ENCODE measurements at places on chromosomes 5 and 9.

GRCh38 chr9:106557996-106558667 is 304.8 kb upstream of the ZNF462 start:
- DNase-seq, result no peak

DNA sequence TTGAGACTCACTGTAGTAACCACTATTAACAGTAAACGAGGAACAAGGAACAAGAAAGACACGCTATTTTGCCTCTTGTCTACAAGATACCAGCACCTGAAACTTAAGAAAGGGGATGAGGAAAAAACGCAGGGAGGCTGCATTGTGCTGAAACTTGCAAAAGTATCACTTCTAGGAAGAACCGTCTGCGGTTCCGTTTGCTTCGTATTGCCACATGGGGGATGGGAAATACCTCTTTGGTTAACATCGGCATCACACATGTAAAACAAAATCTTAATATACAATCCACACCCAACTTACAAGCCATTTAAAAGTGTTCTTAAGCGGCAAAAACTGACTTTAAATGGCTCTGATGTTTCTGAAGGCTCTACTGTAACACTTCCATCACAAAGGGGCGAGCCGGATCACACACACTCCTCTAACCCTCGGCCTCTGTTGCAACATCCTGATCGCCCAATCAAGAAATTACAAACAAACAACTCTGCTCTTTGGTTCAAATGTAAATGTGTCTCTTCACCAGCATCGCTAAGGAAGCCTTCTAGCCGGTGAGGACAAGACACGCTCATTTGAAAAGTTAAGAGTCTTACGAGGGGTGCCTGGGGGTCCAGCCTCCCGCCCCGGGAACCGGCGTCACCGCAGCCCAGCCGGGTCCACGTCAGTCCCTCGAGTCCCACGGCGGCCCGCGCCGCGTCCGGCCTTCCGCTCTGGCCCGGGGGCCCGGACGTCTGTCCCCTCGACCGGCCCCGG is 621 bp downstream of the SEC16A start:
- DNase-seq, result peak; percentile 19

GRCh38 chr9:134985451-134985850 is 67.7 kb upstream of the FCN1 start:
- no peak for DNase-seq

DNA sequence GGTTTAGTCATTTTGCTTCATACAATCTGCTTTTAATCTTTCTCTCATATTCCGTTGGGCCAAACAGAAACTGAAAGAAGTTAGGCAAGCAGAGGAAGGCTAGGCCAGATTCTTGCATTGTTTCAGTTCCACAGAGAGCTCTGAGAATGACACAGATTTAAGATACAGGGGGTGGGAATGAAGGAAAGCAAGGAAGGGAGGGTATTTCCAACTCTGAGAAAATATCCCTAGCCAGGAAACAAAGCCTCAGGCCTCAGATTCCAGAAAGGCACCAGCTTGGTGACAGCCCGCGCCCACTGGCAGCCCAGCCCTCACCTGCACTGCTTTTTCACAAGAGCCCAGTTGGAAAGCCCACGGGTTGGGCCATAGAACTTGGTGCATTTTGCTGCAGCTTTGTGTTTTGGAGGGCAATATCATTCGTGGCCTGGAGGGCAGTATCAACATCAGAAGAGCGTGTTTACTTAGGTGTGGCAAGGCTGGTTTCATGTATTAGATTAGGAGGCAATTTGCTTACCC is 63.5 kb downstream of the ENC1 start:
- no peak for DNase-seq

DNA sequence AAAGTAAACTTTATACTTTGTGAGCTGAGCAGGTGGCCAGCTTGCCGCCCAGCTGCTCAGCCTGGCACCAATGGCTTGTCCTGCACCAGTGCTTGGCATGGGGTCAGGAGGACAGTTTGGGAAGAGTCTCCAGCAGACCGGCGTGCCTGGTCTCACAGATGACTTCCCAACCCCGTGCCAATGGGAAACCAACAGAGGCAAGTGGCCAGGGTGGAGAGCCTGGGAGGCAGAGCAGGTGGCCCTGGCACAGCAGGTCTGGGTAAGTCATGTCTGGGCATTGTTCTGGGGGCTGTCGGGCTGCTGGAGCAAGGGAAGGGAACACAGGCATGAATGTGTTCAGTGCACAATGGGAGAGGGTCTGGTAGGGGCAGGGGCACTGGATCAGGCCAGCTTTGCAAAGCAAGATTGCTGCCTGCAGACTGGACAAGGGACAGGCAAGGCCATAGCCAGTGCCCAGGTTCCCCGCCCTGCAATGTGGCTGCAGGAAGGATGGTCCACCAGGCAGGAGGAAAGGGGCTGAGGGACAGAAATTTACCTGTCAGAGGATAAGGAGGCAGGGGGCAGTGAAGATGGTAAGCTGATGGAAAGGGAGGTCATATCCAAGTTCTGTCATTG is 76.2 kb upstream of the ALDH1B1 start:
- DNase-seq, result peak; percentile 89

GRCh38 chr9:89458768-89459496 is 39.0 kb downstream of the SEMA4D start:
- DNase-seq, result no peak

DNA sequence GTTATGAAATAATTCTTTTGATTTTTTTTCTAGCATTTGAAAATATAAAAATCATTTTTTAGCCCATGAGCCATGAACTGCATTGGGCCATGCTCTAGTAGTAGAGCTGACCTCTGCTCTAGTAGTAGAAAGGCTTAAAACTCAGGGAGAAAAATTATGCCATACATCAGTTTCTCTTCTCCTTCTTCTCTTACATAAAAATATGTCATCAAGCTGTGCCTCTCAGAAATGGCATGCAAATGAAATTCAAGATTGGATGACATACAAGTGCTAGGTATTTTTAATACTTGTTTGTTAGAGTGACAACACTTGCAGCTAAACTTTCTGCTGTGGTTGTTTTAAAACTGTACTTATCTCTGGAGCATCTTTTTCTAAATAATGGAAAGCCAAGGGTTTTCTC is 42.1 kb upstream of the TMOD1 start:
- DNase-seq, result no peak

DNA sequence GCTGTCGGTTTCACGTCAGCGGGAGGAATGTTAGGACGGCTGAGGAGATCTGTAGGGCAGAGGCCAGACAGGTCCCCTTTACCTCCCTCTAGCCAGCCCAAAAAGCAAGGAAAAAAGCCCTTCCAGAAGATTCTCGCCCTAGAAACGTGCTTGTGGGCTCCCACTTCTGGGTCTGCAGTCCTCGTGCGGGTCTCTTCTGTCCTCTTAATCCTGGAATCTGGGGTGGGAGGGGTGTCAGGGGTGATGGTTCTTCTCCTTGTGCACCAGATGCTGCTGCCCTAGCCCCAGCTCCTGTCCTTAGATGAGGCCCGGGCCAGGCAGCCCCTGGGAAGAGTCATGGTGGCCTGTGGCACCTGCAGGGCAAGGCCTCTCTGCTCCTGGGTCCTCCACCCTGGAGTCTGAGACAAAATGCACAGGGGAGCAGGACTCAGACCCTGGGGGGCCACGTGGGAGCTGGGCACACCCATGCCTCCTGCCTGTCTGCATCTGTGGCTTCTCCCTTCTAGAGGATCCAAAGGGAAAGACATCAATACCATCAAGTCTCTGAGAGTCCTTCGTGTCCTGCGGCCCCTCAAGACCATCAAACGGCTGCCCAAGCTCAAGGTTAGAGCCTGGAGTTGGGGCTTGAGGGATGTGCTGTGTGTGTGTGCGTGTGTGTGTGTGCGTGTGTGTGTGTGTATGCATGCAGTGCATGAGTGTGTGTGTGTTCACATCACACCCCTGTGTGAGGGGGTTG is 174.2 kb downstream of the CACNA1B start:
- DNase-seq, result no peak

GRCh38 chr9:3507395-3508077 is 18.3 kb downstream of the RFX3 start:
- no peak for DNase-seq

DNA sequence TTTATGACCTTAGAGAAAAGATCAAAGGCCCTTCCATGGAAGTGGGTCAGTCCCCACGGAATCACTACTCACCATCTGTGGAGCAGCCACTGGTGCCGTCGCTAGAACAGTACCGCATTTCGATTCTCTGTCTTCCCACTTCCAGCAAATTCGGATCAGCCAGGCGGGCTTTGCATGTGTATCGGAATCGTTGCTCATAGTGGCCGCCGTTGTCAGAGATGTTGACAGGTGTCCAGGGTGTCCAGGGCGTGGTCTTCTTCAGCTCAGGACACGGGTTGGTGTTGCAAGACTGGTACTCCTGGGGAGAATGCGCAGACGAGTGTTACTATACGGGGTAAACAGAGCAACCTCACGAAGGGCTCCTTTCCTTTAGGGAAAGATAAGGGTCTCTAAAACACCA is 479.5 kb downstream of the SEMA5A start:
- DNase-seq, result no peak

- no peak for DNase-seq
Measured at GRCh38 chr5:136840601-136841000, 475.3 kb upstream of the TRPC7 start.

GRCh38 chr5:174721530-174722432 is 2.6 kb upstream of the MSX2 start:
- no peak for DNase-seq

GRCh38 chr9:4553951-4554381 is 63.7 kb downstream of the SLC1A1 start:
- no peak for DNase-seq

DNA sequence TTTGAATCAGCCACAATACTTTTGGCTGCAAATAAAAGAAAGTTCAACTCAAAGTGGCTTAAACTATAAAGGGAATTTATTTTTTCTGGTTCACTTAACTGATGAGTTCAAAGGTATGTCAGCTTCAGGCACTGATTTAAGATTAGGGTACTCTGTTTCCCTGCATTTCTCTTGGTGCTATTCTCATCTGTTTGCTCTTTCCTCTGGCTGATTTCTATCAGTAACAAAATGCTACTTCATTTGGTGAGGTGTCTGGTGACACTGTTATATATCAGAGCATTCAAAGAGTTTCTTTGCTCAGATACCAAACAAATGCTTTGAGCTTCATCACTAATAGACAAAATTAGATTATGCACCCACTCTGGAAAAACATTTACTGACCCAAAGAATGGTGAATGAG is 65.9 kb upstream of the HTR4 start:
- DNase-seq, result no peak
